AG20443 (cell line): ENCODE measurements at places on chromosomes 16 and 17.
A peak's percentile ranks its signal among the peaks of the same experiment; 100 is the strongest.

GRCh38 chr16:15502041-15502725, 67.8 kb downstream of the BMERB1 start:
- DNase-seq, result peak; percentile 88

DNA sequence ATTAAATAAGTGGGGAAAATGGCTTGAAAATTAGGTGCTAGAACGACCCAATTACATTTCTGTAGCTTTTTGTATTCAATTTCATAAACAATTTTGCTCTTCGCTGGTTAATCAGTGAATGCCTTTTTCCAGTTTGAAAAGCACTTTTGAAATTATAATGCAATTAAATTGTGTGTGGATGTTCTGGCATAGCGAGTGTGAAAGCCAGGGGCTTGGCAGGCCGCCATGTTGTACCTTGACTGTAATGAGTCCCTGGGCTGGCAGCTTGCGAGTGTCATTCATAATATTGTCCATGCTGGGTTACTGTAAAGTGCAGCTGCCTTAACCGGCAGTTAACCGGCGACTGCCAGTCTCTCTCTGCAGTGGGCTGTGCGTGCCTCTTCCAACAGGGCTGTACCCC, 177.8 kb downstream of the CCDC182 start:
- DNase-seq, result no peak

- peak; percentile 35 for DNase-seq
Observed at GRCh38 chr16:3681206-3681605, 26.7 kb downstream of the DNASE1 start.

GRCh38 chr16:82626791-82627261, at the start of gene CDH13:
Gene CDH13, plus strand, starts transcription at chr16:82626969.
- DNase-seq, result peak; percentile 77

- no peak for DNase-seq
Observed at GRCh38 chr16:65118871-65119270, 3.0 kb downstream of the CDH11 start.

GRCh38 chr16:26396511-26397235, 670.1 kb upstream of the C16orf82 start:
- DNase-seq, result no peak

GRCh38 chr17:66996926-66997325, 32.4 kb downstream of the CACNG4 start:
- DNase-seq, result no peak

DNA sequence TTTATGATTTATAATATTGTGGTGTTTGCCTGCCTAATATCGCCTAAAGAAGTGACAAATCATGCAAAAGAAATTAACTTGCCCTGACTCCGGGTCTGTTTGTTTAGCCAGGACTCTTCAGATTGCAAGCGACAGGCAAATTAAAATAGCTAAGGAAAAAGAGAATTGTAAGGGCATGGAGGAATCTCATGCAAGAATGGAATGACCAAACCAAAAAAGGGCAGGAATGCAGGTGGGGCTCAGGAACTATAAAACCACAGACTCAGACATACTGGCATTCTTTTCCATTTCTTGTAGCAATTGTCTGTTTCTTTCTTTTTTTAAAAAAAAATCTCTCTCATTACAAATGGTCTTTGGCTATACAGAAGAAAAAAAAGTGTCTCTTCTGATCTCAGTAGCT, 188.1 kb upstream of the XYLT1 start:
- peak; percentile 52 for DNase-seq

DNA sequence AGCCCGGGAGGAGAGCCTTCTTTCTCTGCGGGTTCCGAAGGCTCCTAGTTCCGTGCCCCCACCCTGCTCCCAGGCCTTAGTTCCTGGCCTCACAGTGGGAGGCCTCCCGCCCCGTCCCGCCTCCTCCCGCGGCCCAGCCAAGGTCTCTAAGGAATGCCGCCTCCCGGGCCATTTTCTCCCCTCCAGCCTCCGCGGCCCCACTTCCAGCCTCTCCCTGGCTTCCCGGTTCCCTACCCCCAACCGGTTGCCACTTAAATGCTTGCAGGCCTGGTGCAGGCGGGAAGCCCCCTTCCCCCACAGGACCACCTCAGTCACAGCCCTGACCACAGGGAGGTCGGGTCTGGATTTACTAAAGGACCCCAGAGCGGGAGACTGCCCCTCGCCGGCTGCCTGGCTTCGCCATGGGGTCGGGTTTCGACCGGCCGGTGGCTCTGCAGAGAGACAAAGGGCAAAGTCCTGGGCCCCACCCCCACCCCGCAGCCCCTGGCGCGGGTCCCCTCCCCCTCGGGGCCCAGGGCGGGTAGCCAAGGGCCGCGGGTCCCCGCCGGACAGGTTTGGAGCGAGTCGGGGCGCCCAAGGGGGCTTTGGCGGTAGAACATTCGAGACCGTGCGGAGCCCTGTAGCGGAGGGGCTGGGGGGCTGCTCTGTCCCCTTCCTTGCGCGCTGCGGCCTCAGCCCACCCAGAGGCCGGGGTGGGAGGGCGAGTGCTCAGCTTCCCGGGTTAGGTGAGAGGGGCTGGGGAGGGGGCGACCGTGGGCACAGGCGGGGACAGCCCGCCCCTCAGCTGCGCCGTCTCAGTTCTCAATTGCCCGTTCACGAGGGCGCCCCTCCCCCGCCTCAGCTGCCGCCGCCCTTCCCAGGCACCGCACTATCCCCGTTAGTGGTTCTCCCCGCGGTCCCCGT, 16.4 kb downstream of the IGF2BP1 start:
- peak; percentile 30 for DNase-seq

DNA sequence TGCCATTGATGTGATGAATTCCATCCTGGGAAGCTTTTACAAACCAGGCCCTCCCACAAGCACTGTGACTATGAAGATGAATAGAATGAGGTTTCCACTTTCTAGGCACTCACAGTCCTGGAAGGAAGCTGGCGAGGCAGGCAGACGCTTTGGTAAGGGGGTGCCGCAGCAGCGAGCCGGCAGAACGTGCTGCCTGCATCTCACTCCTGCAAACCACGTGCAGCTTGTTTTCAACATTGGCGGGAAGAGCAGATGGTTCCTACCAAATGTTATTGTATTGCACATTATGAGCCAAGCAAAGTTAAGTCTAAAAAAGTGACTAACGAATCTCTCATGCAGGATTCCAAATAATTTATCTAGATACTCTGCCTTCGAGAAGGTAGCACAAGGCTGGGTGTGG, 3.7 kb upstream of the DNAI2 start:
- DNase-seq, result no peak

GRCh38 chr16:51035711-51036110, 115.4 kb downstream of the SALL1 start:
- DNase-seq, result no peak

DNA sequence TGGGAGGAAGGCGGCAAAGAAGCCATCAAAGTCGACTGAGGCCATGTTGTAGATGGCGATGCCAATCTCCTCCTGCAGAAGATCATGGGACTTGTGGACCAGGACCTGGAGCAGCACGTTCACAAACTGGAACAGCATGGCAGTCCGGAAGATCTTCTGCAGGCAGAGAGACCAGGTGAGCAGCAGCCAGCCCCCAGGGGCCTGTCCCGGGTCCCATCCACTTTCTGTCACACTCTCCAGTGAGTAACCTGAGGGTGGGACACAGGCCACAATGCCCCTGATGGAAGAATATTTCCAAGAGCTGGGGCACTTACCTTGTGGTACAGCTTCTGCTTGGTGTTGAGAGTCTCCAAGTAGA, 38.0 kb upstream of the GSG1L start:
- no peak for DNase-seq

DNA sequence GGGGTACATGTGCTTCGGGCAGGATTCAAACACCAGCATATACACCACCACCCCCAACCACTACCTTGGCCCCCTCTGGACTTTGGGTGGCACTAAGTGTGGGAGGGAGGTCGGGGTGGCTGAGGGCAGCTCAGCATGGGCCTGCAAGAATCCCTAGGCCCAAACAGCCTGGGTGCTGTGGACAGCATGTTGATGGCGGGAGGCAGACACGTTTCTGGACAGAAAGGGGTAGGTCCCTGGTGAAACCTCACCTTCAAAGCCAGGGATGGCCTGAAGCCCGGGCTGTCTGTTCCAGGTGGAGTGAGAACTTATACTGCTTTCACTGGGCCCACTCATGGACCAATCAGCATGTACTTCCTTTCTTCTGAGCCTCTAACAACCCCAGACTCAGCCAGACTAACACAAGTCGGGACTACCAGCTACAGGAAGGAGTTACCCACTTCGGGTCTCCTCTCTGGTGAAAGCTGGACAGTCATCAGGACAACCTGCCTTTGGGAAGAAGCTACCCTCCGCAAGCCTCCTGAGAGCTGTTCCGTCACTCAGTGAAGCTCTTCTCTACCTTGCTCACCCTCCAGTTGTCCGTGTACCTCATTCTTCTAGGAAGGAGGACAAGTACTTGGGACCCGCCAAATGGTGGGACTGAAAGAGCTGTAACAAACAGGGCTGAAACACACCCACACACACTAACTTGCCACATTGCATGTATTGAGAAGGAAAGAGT, 203.0 kb downstream of the CPPED1 start:
- DNase-seq, result no peak

GRCh38 chr16:81737885-81738536, 41.1 kb upstream of the PLCG2 start:
- peak; percentile 87 for DNase-seq

- no peak for DNase-seq
Observed at GRCh38 chr16:7086822-7087616, 245.6 kb upstream of the RBFOX1 start.

DNA sequence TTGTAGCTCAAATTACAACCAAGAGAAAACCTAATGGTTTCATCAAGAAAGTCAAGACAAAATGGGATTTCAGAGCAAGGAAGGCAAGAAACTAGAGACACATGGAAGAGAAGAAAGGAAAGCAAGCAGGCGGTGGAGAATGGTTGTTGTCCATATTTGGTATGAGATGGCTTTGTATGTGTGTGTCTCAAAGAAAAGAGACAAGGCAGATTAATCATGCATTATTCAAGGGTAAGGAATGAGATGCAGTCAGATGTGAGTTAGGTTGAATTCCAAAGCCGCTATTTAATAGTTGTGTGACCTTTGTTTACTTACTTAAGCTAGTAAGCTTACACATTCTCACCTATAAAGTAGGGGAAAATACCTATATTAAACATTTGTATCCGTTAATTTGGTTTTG, 1029.6 kb downstream of the CDH11 start:
- DNase-seq, result peak; percentile 46

GRCh38 chr17:29066047-29066446, 23.1 kb downstream of the PIPOX start:
- DNase-seq, result no peak

GRCh38 chr16:51592001-51592501, 441.0 kb upstream of the SALL1 start:
- no peak for DNase-seq

- DNase-seq, result no peak
Observed at GRCh38 chr16:58435779-58436178, 43.5 kb downstream of the GINS3 start.

DNA sequence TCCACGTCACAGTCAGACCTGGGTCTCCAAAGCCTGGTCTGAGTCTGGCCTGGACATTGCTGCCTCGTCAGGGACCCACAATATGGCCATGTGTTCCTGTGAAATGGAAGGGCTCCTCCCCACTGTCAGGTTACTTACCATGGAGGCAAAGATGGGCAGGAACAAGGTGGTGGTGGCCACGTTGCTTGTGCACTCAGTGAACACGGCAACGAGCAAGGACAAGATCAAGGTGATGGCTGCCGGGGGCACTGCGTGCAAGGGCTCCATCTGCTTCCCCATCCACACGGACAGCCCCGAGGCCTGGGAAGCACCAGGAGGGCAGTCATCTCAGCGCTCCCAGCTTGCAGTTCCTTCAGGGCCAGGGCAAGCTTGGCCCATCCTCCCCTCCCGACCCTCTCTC, 22.5 kb downstream of the SLC13A5 start:
- no peak for DNase-seq

DNA sequence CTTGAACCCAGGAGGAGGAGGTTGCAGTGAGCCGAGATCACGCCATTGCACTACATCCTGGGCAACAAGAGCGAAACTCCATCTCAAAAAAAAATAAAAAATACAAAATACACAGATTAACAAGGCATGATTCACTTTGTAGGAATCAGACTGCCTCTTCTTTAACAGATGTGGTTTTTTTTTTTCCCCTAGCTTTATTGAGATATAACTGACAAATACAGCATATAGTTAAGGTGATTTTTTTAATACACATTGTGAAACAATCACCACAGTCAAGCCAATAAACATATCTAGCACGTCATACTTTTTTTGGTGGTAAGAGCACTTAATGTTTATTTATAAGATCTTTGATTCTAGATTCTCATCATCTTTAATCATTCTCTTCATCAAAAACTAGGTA, 87.8 kb downstream of the SPAG9 start:
- no peak for DNase-seq

DNA sequence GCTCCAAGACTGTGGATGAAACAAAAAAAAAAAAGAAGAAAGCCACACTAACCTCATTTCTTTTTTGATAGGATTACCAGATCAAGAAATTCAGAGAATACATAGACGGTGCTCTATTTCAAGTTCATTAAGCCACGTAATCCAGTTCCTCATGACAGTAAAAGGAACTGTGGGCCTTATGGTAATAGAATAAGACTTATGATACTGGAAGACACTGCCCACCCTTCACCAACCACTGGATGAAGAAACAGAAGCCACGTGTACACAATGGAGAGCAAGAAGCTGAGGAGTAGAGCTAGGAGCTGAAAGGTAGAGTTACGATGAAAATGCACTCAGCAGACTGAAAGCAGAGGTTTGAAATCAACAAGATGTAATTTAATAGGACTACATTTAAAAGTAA, 11.2 kb downstream of the NCBP3 start:
- no peak for DNase-seq

GRCh38 chr16:13067648-13068047, 166.2 kb downstream of the SHISA9 start:
- DNase-seq, result no peak

GRCh38 chr17:44934745-44935105, 12.8 kb downstream of the KIF18B start:
- no peak for DNase-seq
